Hepatocyte (in vitro differentiated cells): ENCODE measurements at places on chromosomes 2 and 18. TPM values are rescaled to one million over a fixed set of nuclear protein-coding genes. Genes with fewer than 3 reads are reported as not detected.

DNA sequence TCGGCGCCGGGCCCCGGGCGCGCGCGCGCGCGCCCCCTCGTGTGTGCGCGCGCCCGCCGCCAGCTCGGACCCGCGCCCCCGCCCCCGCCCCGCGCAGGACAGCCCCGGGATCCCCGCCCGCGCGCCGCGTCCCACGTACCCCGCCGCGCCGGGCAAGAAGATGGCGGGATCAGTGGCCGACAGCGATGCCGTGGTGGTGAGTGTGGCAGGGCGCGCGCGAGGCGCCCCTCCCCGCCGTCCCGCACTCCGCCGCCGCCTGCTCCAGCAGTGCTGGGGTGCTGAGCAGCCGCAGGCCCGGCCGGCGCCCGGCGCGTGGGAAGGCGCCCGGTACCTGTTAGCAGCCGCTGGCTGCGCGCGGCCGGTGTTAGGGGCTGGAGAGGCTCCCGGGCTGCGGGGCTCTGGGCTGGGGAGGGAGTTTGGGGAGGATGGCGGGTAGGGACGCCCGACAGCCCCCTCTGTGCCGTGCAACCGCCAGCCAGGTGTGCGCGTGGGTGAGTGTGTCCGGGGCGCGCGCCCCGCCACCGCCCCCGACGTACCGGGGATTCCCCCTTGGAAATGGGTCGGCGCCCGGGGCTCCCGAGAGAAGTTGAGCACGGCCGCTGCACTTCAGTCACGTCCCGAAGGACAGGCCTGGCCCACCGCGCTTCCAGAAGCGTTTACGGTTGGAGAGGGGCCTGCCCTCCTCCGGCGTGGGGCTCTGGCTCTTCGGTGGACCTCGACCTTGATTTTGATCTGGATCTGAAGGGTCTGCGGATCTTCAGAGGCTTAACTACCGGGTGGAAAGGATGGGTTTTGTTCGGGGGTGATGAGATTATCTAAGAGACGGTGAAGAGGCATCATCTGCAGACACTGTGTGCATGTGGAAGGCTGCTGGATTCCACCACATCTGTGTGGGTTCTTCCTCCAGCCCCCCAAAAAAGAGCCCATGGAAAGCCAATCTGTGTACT lies 697 bp downstream of the LGALSL start:
- peak overlapping the region; percentile 98 for H3K27ac ChIP-seq
- DNase-seq = peak; percentile 82
- H3K4me1 ChIP-seq = peaks cover 4% of the 10 kb centered on the region

DNA sequence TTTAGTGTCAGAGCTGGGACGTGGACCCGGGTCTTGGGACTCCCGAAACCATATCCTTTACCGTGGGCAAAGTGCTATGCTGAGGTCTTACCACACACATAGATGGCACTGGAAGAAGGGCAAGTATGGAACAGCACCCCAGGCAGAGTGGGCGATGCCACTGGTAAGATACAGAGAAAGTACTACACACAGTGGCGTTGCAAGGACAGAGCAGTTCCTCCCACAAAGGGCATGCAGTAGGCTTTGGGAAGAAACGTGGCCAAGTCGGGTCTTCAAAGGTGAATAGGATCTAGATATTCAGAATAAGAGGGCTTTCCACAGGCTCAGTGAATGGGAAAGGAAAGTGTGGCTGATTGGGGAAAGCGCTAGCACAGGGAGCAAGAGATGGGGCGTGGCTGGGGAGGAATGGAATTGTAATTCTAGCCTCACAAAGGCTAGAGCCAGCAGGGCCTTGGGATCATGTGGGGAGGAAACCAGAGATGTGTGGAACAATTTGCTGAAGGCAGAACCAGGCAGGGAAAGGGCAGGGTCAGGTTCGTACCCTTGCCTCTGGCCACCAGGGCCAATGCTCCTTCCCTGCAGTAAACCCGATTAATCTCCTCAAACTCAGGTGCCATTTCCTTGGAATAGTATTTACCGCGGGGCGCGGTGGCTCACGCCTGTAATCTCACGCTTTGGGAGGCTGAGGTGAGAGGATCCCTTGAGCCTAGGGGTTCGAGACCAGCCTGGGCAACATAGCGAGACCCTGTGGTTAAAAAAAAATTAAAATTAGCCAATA lies 36.0 kb downstream of the PCBP1 start:
- no peaks in the 10 kb centered on the region for H3K36me3 ChIP-seq
- H3K27me3 ChIP-seq = no peaks in the 10 kb centered on the region
- no peak overlapping the region for H3K4me3 ChIP-seq

Gene EPC2
- 2.6 and 2.7 TPM in 2 replicates for polyA plus RNA-seq

Gene PLA2R1
- polyA plus RNA-seq = 4.9 TPM in 2 replicates

Gene HTR2B
- 1.1 and 1.6 TPM in 2 replicates for polyA plus RNA-seq

Gene IDH1
- 235 and 263 TPM in 2 replicates for polyA plus RNA-seq
